ENCODE measurements at places on chromosomes 7 and 10.

- DNase-seq = no peak
These were observed 129.2 kb downstream of the GRK5 start for GRCh38 chr10:119336599-119336998.

GRCh38 chr10:31864834-31865518 lies 63.7 kb downstream of the ARHGAP12 start:
- no peak for DNase-seq

DNA sequence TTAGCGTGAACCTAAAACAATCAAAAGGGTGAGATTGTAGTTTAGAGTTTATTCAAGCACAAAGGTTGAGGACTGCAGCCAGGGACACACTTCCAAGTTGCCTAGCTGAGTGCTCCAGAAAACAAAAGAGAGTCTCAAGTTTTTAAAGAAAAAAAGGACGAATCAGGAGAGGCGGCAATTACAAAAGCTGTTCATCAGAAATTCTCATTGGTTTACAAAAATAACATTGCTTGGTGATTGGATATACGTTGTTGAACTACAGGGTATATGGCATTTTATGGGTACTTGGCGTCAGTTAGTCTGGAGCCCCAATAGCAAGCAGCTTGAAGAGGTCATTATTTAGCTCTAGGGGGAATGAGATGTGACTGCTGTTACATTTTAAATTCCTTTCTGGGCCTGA lies 11.5 kb downstream of the ZNF438 start:
- DNase-seq = no peak

DNA sequence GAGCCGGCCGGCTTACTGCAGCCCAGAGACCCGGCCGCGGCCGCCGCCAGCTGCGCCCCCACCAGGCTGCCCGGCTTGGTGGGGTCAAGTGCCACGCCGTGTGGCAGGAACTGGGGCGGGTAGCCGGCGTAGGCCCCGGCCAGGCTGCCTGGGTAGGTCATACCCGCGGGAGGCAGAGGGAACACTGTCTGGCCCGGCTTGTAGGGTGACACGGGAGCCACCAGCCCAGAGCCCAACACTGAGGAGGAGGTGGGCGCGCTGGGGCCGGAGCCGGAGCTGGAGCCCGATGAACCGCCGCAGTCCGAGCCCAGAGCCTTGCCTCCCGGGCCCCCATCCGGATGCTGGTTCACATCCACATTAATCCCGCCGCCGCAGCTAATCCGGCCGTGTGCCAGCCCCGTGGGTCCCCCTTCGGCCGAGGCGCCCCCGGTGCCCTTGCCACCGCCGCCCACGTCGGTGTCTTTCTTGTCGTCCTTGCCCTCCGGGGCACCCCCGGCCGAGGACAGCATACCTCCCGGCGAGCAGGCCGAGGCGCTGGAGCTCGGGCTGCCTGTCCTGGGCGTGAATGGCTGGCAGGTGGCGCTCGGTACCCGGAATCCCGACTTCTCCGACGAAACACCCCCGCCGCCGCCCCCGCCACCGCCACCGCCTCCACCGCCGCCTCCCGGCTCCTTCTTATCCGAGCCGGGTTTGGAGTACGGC lies 2.0 kb downstream of the ZNF503 start:
- DNase-seq = no peak

DNA sequence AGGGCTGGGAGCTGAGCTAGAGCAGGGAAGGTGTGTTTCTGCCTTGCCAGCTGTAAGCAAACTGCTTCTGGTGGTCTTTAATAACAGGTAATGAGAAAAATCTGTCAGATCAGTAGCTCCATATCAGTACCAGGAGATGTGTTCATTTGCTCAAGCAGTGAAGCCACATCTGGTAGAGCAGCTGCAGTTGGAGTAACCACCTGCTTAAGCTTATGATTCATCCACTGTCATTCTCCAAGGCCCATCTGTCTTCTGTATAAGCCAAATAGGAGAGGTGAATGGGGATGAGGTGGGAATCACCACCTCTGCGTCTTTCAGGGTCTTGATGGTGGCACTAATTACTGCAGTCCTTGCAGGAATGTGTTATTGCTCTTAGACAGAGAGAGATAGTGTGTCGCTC lies 18.4 kb upstream of the COBL start:
- peak; percentile 37 for DNase-seq

DNA sequence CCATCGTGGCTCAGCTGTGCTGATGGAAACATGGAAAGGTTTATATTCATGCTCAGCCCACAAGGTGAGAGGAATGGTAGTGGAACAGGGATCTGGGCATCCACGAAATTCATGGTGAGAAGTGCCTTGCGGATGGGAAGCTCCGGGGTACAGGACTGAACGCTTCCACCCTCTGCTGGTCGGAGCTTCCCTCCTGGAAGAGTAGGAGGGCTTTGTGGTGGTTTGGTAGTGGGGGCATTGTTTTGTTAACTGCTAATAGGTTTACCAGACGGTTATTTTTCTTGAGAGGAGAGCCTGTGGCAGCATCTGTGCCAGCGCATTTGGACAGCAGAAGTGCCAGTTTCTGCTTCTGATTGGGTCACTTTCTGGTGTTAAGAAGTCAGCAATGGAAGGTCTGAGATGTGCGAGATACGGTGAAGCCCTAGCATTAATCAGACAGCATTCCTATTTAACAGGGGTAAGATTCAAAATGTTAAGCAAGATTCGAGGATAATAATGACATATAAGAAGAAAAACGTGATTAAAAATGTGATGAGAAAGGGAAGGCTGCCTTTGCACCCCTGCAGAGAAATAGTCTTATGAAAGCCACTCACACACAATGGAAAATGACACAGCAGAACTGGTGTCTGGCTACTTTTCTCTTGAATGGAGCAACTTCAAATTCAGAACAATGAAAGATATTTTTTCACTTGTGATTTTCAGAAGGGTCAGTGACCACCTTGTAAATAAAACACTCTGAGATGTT lies 17.7 kb downstream of the ABCA13 start:
- no peak for DNase-seq

DNA sequence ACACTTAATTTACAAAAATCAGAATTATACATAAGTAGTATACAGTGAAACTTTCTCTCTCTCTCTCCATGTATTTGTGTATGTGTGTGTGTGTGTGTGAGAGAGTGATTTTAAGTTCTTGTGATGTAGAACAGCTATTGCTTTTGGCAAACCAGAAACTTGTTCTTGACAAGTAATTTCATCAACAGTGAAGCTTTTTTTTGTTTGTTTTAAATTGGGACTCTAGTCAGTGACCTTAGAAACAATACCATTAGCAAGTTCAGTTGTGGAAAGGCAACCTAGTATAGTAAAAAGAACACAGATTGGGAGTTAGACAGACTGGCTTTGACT lies 319.1 kb downstream of the PTEN start:
- DNase-seq = no peak

GRCh38 chr10:87767253-87767652 lies 50.8 kb downstream of the ATAD1 start:
- no peak for DNase-seq

GRCh38 chr7:102450242-102450641 lies 14.4 kb downstream of the ALKBH4 start:
- no peak for DNase-seq

- DNase-seq = no peak
These were observed 26.7 kb downstream of the ERCC6 start for GRCh38 chr10:49512121-49512809.

DNA sequence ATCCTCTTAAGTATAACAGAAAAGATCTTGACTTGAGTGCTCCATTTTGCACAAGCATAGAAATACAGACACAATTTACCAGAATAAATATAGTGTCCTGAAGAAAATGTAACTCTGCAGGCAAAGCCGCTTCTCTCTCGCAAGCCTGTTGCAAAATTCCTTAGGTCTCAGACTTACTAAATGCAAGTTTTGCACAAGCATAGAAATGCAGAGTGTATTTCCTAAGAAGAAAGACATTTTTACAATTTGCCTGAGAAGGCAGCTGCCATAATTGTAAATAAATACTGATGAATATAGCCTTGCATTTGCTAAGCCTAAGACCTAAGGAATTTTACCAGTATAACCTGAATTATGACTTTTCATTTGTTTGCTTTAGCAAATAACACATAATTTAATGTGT lies 67.1 kb downstream of the AGMO start:
- no peak for DNase-seq

DNA sequence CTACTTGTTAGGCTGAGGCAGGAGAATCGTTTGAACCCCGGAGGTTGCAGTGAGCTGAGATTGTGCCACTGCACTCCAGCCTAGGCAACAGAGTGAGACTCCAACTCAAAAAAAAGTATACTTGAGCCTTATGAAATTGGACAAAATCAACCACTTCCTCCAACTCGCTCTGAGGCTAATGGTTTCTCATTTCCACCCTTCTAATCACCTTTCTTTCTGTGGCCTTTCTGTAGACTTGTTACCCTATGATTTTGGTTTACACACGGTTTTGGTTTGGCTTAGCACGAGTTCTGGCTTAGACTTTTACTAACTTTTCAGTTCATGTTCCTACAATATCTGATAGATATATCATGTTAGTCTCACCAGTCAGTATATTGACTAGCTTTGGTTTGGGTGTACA lies 152.0 kb downstream of the PHTF2 start:
- DNase-seq = no peak

DNA sequence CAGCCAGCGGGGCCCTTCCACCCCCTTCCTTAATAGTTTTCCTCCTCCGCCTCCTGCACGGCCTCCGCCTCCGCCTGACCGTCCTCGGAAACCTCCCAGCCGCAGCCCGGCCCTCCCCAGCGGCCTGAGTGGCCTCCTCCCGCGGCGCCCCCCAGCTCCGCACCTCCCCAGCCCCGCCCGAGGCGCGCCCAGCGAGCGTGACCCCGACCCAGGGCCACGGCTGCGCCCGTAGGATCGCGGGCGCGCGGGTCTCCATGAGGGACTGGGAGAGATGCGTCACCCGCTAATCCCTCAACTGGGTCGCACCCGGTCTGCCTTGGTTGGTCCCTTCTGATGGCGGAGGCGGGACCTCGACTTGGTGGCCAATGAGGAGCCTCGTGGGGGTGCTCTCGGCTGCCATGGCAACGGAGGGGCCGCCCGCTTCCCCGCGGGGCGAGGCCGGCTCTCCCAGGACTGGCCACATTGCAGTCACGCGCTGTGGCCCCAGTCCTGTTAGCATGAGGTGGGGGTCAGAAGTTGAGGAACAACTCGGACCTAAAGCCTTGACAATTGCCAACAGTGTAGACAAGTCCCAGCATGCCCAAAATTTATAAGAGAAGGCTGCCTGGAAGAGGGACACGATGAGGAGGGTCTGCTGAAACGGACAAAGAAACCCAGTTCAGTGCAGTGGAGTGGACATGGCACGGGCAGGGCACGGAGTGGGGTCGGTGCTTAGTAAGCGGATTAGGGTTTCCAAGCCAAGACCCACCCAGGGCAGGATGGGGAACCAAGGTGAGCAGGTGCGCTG lies 24.3 kb downstream of the DDIT4 start:
- DNase-seq = peak; percentile 77

DNA sequence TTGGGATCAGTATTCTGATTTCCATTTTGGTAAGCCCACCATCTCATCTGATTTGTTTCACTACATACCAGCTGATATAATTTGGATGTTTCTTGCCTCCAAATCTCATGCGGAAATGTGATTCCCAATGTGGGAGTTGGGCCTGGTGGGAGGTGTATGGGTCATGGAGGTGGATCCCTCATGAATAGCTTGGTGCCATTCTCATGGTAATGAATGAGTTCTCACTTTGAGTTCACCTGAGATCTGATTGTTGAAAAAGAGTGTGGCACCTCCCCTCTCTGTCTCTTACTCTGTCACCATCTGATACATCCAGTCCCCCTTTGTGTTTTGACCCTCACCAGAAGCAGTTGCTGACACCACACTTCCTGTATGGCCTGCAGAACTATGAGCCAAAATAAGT lies 347.3 kb downstream of the ARL4A start:
- DNase-seq = no peak

DNA sequence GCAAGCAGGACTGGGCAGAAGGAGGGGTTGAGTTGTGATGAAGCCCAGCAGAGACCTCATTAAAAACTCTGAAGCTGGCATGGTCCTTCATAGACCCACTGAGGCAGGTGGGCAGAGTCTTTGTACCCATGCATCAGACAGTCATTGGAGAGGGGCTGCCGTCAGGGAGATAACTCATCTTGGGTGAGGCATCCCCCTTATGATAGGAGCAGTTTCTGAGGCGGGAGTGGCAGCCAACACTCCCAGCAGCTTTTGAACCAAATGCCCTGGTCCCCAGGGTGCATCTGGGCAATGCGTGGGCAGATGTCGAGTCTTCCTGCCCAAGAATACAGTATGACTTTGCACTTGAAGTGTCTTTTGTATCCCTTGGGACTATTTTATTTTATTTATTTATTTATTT lies 68.1 kb downstream of the HTR5A start:
- DNase-seq = no peak

DNA sequence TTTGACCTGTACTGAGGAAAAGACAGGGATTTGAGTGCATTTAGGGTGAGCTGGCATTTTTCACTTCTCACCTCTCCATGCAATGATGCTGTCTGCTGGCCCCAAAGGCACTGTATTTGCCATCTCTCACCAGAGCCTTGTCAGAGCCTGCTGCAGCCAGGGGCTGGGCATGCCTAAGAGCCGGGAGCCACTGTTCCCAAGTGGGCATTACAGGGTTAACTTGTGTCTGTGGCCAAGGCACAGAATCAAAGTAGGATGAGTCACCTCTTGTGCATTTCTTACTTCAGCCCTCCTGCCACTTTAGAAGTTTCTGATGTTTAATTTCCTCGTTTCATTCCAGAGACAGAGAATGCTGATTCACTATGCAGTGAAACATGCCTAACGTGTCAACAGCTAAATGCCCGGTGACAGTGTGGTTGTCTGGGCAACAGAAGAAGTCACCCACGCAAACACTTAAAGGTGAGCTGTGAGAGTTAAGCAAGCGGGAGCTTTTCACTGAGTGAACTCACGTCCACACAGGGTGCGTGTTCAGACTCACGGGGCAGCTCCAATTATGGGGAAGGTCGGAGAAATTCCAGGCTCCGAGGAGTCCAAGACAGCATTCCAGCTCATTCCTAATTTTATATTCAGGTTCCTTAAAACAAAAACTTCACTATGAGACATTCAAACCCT lies 57.1 kb upstream of the IGFBP3 start:
- DNase-seq = no peak

GRCh38 chr10:103451091-103451813 lies 918 bp downstream of the CALHM2 start:
- DNase-seq = no peak

- DNase-seq = no peak
These were observed 11.3 kb upstream of the FOXK1 start for GRCh38 chr7:4670791-4671190.

DNA sequence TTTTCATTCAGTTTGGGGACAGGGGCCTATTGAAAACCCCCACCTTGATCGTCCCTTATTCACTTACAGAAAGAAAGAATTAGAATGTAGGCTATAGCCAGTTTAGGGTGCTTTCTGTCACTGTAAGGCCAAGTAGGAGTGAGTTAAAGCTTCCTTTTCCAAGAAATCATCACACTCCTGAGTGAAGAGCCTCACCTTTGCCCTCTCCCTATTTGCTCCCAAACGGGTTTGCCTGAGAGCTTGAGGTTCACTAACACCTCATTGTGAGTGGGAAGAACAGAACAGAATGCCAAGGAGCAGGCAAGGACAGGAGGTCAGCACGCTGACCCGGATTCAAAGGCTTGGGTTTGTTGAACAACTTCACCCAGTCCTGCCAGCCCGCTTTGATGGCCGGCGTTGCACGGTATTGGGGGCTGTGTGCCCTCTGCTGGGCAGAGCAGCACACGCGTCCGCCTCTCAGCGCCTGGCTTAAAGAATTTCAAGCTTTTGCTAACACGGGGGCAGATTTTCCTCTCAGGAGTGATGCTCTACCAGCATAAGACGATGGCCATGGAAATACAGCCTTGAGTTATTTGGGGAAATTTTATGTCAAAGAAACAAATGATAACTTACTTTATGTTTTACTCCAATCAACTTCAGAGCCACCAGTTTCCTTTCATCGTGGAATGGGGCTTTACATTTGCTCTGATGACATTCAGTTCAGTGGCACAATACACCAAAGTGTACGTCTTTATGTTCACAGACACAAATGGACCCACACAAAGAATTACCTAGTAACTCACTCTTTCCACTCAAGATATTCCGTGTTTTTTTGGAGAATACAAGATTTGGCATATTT lies 470.0 kb downstream of the SUGCT start:
- DNase-seq = peak; percentile 76
